ENCODE measurements at places on chromosomes 1 and 21. TPM values are rescaled to one million over a fixed set of nuclear protein-coding genes. Genes with fewer than 3 reads are reported as not detected.
A peak's percentile ranks its signal among the peaks of the same experiment; 100 is the strongest.

Gene LRP8
- polyA plus RNA-seq: 5.9 TPM

DNA sequence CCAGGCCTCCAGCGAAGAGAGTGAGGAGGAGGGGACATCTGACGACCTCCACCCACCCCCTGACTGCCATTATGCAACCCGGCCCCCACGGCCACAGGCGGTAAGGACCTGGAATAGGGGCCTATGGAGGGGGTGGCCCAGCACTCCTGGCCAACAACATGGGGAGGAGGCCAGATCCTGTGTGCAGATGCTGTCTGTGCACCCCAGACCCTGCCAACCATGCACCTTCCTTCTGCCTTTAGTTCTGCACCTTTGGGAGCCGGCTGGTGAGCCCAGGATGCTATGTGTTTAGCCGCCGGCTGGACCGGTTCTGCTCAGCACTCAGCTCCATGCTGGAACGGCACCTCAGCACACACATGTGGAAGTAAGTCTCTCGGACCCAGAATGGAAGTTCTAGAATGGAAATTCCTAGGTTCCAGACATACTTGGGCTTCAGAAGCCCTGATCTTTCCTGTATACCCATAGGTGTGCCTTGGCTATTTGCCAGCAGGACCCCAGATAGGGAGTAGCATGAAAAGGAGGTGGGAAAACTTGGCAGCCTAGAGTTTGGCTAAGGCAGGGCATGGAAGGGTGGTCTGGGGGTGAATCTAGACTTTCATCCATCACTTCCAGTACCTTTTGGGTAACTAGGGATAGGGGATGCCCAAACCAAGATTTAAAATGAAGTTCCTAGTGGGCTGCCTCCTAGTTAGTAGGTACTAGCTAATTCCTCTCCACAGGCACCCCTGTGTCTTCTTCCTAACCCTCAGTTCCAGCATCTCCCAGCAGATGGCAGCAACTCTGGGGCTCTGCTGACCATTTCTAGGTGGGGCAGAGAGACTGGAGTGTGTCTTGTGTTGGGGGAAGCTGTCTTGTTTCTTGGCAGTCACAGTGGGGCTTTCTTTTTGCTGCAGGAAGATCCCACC lies 3.6 kb upstream of the CYB561D1 start:
- DNase-seq: peak; percentile 24

DNA sequence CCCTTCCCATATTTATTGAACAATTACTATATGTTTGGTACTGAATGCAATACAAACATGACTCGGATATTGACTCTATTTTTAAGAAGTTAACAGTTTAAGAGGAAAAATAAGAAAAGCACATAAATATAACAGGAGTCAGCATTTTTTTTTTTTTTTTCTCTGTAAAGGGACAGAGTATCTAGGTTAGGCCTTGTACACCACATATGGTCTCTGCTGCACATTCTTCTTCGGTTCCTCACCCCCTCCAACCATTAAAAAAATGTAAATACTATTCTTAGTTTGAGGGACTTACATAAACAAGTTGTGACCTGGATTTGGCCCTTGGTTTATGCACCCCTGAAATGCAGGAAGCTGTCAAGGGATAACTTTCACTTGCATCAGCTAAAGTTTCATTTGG lies 40.4 kb downstream of the PHC2 start:
- no peak for DNase-seq

Gene LCE1A
- not detected for polyA plus RNA-seq

- DNase-seq: no peak
Observed at GRCh38 chr1:114927401-114927800, 72.7 kb downstream of the SYCP1 start.

Gene GJC2
- 0.48 TPM for polyA plus RNA-seq

Gene LEFTY1
- polyA plus RNA-seq: 0.57 TPM

DNA sequence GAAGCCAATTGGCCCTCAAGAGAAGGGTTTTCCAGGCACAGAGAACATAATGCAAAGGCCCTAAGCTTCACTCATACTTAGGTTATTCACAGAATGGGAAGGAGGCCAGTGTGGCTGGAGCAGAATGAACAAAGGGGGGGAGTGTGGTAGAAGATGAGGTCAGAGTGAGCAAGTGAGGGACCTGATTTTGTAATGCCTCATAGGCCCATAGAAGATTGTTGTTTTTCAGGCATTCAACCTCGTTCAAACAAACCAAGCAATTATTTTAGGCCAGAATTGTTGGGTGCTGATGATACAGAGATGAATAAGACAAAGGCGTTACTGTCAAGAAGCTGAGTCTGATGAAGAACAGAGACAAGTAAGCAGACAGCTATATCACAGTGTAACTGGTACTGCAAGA lies 54.5 kb upstream of the RAP1A start:
- no peak for DNase-seq

- DNase-seq: no peak
Observed at GRCh38 chr1:217453816-217454215, 177.1 kb downstream of the GPATCH2 start.

DNA sequence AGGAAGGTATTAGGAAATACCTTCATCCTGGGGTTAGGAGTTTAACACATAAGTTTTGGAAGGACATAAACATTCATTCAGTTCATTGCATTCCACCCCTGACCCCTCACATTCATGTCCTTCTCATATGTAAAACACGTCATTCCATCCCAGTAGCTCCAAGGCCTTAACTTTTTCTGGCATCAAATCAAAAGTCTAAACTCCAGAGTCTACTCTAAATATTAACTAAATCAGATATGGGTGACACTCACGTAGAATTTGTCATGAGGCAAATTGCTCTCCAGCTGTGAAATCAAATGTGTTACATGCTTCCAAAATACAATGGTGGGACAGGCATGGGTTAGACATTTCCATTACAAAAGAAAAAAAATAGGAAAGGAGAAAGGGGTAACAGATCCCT lies 298.2 kb upstream of the LRRC7 start:
- DNase-seq: no peak

Gene TNFRSF14
- 11.2 TPM for polyA plus RNA-seq

Gene RNASEL
- polyA plus RNA-seq: 2.5 TPM

- no peak for DNase-seq
Observed at GRCh38 chr1:10530281-10530740, 55.6 kb downstream of the PEX14 start.

GRCh38 chr1:148160048-148160342 lies 7.9 kb upstream of the NBPF11 start:
- DNase-seq: no peak

Gene C1orf146
- polyA plus RNA-seq: not detected

Gene FCAMR
- polyA plus RNA-seq: not detected

DNA sequence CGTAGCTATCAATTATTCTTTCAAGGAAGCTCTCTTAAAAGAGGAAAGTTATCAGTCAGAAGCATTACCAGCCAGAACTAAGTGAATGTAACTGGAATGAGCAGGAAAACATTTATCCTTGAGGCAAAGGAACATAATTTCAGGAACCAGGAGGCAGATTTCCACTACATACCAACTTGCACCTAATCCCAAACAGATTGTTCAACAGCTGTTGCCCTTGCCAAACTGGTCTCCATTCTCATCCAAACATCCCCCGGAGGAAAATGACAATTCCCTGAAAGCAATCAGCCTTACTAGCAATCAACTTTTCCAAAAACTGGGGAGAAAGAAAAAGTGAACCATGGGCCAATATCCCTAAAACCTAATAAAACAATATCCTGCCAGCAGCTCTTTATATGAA lies 35.0 kb downstream of the ENAH start:
- DNase-seq: no peak

DNA sequence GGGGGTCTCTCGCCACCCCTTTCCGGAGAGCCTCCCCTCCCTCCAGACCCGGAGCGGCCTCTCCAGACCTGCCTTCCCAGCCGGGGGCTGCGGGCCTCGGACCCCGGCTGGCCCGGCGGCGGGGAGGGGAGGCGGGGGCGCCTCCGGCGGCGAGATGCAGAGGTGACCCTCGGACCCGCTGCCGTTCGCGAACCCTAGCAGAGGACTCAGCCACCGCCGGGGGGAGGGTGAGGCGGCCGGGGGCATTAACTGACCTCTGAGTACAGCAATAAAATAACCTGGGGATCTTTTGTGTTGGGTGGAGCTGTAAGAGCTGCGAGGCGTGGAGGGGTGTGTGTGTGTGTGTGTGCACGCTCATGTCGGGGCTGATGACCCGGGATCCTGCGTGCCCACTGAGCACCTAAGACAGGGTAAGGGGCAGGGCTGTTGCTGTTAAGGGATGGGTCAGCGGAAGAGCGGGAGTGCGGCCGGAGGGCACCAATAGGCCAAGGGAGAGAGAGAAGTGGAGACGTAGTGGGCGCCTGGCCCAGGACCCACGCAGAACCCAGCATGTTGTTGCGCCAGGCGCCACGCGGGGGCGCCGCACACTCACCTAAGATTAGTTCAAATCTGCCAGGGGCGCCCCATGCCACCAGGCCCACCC lies 6.3 kb downstream of the HAPLN2 start:
- no peak for DNase-seq

- DNase-seq: no peak
Observed at GRCh38 chr1:3129133-3129490, 60.1 kb downstream of the PRDM16 start.

DNA sequence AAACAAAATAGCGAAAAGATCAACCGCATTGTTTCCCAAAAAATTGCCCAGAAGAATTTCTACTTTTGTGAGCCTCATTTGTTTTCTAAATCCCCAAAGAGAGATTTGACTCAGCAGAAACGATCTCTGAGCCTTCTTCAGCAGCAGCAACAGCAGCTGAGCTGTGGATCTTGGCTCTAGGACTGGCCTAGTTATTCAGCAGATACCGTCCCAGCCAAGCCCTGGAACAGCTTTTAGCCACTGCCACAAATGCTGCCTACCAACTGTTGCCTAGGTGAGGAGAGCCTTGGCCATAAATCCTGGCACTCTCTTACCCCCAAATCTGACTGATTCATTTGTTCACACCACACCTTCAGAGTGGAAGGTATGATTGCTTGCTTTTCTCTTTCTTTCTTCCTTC lies 320.1 kb downstream of the TGFB2 start:
- DNase-seq: peak; percentile 57

DNA sequence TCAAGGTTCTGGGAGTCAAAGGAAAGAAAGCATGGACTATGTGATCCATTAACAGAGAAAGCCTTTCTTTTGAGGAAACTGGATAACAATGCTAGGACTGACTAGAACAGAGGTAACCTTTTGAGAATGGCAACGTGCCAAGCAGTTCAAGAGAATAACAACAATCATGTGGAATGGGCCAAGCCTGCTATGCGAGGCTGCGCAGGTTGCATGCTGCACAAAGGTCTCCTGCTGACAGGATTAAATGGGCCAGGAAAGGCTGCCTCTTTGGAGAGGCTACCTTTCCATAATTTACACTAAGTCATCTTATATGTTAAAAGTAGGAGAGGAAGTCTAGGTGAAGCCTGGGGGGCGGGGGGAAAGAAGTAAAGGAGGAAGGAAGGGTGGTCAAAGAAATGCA lies 5.8 kb downstream of the PCNX2 start:
- no peak for DNase-seq

- DNase-seq: no peak
Observed at GRCh38 chr1:206960676-206961386, 9.4 kb downstream of the FCAMR start.

GRCh38 chr1:3433076-3433475 lies 21.4 kb upstream of the ARHGEF16 start:
- no peak for DNase-seq

DNA sequence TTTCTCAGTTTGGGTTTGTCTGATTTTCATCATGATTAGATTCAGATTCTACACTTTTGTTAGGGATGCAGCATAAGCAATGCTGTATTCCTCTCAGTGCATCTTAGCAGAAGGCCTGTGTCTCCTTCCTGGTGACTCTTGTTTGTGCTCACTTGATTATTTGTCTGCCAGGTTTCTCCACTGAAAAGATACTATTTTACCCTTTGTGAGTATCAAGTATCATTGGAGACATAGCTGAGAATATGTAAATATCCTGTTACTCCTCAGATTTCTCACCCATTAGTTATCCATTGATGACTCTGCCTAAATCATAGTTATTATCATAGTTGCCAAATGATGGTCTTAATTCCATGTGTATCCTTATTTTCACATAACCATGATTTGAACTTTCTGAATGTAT lies 148.5 kb downstream of the POU2F1 start:
- DNase-seq: no peak

DNA sequence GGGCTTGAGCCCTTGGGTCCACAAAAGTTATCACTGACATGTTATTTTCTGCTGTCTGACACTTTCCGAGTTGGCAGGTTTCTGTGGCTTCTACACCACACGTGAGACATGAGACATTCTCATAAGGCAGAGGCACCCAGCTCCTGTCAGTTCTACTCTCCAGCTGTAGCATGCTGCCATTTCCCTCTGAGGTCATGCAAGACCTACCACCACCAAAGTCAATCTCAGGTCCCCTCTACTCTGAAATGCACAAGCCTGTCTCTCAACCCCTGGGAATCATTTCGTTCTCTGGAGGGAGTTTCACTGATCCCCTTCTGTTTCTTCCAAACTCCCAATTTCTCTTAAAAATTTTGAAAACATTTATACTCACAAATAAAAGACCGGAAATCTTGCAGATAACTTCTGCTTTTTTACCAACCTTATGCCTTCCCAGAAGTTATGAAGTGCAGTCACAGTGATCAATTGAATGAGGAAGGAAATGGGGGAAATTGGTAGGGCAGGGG lies 39.5 kb upstream of the CR2 start:
- no peak for DNase-seq

Gene ATP1A2
- polyA plus RNA-seq: 81.8 TPM

Gene ARHGEF16
- polyA plus RNA-seq: 0.80 TPM

- no peak for DNase-seq
Observed at GRCh38 chr1:72013161-72013560, 269.2 kb downstream of the NEGR1 start.

Gene NUDC
- polyA plus RNA-seq: 50.2 TPM

- DNase-seq: no peak
Observed at GRCh38 chr1:231842441-231842840, 215.9 kb downstream of the DISC1 start.

DNA sequence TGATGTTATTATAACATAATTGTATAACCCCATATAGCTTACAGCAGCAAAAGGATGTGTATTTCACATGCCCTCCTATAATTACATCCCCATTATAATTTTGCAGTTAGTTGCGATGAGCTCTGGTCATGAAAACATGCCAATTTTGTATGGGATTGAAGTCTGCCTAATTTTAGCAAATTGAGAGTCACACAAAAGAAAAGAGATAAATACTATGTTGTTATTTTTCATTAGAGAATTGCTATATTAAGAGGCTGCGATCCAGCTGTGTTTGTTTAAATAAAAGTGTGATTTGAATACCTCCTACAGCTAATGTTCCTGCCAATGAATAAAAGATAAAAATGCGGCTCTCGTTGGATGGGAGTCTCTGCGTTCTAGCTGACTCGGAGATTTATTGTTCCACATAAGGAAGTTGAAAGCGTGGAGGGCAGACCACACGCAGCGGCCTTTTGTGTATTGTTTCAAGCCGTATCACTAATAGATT lies 461.0 kb upstream of the NFIA start:
- no peak for DNase-seq

DNA sequence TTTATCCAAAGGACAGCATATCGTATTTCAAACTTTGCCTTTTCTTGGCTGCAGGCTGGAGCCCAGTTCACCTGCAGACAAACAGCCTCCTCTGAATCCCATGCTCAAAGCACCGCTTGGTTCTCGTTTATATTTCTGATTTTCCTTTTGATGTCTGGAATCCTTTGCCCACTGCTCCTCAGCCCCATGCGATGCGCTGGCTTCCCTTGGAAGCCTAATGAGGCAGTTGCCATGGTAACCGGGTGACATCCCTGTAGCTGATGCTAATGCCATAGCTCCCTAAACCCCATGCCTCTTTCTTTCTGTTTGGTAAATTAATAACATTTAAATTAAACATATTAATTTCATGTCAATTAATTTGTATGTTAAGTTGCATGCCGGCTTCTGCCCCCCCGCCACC lies 327.1 kb downstream of the PRDM2 start:
- DNase-seq: no peak

Gene RPL5
- polyA plus RNA-seq: 2,645 TPM

- DNase-seq: no peak
Observed at GRCh38 chr1:16614361-16615252, 1.2 kb upstream of the NBPF1 start.

Gene FCRL1
- polyA plus RNA-seq: 0.25 TPM
